ENCODE measurements at places on chromosomes 4 and X. TPM values are rescaled to one million over a fixed set of nuclear protein-coding genes. Genes with fewer than 3 reads are reported as not detected.

PDE5A gene
- 41.9 TPM for total RNA-seq

GRCh38 chr4:87073199-87074120, 138.6 kb downstream of the AFF1 start:
- no peak for DNase-seq

DNA sequence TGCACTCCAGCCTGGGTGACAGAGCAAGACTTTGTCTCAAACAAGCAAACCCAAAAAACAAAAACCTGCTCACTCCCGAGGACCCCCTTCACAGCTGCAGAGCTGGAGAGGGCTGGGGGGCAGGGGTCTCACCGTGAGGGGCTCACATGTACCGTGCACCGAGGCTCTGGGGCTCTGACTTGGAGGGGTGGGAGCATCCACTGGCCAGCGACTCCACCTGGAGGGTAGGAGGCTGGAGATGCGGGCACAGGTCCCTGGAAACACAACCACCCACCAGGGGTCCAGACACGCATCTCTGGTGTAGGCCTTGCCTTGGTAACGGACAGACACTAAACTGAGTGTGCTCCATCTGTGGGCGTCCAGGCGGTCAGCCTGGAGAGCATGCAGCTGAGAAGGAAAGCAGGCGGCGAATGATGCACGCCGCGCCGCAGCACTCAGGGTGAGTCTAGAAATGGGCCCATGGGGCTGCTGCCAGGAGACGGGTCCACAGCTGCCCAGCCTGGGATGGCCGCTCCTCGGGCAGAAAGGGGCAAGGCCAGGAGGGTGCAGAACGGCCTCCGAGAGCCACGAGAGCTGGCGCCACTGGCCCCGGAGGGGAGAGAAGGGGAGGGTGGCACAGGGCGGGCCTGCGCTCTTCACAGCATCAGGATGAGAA, 26.1 kb downstream of the PPP2R3B start:
- DNase-seq, result no peak

ADAM29 gene
- not detected for total RNA-seq

DNA sequence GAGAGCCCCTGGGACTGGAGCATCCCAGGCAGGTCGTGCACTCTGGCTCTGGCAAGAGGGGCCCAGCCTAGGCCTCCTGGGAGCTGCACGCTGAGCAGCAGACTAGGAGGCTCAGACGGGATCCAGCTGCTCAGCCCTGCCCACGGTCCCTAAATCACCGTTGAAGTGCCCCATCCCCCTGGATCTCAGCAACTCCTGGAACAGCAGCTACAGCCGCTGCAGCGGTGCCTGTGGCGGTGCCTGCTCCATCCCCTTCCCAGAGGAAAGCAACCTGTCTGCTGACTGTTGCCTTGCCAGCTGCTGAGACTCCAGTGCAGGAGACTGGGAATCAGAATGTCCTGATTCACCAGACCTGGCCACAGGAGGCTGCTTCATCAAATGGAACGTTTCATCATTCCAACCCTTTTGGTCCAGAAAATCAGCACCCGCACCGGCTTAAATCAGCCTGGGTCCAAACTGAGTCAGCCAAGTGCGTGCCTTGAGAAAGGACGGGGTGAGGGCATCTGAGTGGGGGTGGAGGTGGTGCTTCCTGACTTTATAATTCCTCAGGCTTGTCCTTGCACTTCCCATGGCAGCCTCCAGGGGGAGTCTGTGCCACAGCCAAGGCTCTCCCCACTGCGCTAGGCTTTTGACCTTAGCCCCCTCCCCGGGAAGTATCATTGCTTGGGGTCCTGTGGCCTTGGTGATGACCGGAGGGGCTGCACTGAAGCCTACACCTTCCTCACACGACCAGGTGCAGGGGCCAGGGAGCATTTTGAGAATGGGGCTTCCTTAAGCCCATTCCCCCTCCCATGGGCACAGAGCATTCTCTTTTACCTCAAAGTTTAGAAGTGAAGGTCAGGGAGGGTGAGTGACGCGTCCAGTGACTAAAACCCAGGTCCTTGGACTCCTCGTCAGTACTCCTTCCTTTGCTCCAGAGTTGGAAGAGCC, 6.5 kb downstream of the ZNF185 start:
- peak; percentile 61 for DNase-seq

DNA sequence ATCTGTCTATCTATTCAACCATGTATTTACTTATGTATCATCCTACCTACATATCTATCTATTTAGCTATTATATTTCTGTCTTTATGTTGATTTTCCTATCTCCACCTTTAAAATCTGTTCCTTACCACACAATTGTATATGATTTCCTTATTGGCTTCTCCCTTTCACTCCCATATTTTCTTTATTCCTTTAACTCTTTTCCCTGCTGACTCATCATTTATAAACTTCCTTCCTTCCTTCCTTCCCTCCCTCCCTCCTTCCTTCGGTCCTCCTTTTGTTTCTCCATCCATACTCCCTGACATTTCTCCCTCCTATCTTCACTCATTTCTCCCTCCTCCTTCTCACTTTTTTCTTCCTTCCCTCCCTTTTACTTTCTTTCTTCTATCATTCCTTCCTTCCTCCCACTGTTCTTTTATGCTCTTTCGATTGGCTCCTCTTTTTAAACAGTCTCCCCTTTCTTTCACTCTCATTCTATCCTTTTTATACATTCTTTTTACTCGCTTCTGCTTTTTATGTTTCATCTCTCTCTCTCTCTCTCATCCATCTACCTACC, 100.3 kb downstream of the RBMX2 start:
- DNase-seq, result no peak

- peak; percentile 44 for DNase-seq
Measured at GRCh38 chr4:85370400-85371032, 104.4 kb upstream of the ARHGAP24 start.

DNA sequence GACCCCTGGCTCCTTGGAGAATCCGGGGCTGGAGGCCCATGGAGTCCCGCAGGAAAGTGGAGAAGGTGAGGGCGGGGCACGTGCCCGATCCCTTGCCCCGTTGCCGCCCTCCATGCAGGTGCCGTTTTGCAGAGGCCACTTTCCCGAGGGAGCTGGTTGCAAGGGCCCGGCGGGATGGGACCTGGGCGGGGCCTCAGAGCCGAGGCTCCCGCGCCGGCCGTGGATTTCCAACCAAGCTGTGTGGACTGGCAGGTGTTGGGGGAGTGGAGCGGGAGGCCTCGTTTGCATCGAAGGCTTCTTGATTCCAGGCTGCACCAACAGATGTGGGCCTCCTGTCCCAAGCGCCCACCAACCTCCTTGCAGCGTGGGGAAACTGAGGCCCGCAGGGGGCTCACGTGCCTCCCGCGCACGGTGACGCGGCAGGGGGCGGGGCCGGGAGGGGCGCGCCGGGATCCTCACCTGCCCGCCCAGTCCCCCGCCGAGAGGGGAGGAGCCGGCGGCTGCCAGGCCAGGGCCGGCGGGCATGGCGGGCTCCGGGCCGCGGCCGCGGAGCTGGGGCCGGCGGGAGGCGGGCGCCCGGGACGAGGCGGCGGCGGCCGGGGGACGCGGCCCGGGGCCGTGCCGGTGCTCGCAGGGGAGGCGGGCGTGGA, 24.9 kb downstream of the SH3BP2 start:
- peak; percentile 70 for DNase-seq

DNA sequence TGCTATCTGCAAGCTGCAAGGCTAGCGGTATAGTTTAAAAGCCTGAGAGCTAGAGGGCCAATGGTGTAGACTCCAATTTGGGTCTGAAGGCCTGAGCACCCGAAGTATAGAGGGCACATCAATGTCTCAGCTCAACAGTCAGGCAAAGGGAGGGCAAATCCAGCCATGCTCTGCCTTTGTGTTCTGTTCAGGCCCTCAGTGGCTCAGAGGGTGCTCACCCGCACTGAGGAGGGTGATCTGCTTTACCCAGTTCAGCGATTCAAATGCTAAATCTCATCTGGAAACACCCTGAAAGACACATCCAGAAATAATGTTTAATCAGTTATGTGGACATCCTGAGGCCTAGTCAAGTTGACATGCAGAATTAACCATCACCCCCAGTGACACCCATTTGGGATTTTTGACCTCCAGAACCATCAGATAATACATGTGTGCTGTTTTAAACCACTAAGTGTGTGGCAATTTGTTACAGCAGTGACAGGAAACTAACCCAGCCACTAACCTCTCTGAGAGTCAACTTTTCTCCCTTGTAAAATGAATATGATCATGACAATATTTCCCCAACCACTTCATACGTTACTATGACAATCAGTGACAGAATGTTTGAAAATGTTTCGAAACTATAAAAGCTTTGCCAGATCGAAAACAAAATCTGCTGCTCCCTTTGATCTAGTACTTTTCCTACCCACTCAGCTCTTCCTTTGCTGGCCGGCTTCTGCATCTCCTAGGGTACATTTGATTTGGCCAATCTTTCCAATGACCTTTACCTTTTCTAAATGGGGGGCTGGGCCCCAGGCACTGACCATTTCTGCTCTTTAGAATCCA, 8.4 kb upstream of the TBL1X start:
- no peak for DNase-seq

FAM9B gene
- 0.69 TPM for total RNA-seq

EPHA5 gene
- not detected for total RNA-seq

DNA sequence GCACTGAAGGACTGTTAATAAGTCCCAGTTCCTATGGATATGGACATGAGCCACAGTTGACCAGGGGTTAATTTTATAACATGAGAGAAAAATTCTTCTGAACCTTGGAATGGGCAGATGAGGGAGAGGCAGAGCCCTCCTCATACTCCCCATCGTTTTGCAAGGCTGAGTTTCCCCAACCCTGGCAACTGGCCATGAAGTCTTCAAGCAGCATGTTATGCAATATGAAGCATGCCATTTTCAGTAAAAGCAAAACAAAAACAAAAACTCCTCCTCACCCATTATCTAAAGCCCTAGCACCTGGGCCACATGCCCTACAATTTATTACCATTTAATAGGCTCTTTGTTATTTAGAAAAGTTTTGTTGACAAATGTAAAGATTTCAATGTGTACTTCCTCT, 64.5 kb downstream of the GPC4 start:
- peak; percentile 2 for DNase-seq

DNA sequence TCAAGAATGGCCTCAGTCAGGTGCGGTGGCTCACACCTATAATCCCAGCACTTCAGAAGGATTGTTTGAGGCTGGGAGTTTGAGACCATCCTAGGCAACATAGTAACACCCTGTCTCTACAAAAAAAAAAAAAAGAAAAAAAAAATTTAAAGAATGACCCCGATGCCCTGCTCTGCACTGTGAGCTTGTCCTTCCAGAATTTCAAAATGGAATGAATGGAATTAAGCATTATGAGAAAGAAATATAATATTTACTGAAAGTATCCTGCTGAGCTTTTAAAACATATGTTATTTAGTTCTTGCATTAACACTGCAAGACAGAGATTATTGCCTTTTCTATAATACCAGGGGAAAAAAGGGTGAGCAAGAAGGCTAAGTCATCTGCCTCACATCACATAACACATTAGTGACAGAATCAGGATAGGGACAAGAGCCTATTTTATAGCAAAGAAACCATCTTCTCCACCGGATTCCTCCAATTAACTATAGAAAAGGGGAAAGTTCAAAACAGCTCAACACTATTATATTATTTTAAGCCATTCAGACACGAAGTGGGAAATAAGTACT, 41.9 kb upstream of the GAB1 start:
- DNase-seq, result no peak

ZNF41 gene
- 12.2 TPM for total RNA-seq

DNA sequence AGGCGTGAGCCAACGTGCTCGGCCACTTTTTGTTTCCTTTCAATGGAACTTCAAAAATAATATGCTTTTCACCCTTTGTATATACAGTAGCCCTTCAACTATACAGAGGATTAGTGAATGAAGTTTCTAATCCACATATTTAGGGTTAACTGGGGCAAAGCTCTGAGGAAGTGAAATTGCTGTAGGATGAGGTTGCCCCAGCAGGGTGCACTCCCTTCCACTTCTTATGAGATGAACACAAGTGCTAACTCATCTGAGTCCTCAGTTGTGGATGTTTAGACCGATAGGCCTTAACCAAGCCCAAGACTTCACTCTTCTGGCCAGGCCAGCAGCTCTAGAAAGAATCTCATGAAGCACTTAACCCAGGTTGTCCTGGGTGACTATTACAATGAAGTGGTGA, 29.1 kb upstream of the CT55 start:
- no peak for DNase-seq

DNA sequence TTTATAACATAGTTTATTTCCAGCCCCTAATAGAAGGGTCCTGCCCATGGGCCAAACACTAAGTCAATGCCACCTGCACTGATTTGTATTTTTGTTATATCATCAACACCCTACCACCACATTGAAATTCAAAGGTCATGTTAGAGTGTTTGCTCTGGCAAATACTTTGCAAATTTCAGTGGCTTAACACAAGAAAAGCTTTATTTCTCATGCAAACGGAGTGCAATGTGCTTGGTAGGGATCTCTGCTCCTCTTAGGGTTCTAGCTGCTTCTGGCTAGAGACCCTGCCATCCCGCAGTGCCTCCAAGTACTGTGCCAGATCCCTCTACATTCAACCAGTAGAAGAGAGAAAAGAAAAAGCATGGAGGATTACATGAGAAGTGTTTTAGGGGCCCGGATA, 230.8 kb upstream of the TET2 start:
- no peak for DNase-seq

CENPI gene
- total RNA-seq, result 26.1 TPM

- no peak for DNase-seq
Measured at GRCh38 chr4:86319390-86319789, 40.5 kb downstream of the MAPK10 start.

- DNase-seq, result no peak
Measured at GRCh38 chr4:145521282-145521681, 39.6 kb downstream of the SMAD1 start.

GRCh38 chrX:63350465-63350877, 661 bp downstream of the SPIN4 start:
- peak; percentile 24 for DNase-seq

DNA sequence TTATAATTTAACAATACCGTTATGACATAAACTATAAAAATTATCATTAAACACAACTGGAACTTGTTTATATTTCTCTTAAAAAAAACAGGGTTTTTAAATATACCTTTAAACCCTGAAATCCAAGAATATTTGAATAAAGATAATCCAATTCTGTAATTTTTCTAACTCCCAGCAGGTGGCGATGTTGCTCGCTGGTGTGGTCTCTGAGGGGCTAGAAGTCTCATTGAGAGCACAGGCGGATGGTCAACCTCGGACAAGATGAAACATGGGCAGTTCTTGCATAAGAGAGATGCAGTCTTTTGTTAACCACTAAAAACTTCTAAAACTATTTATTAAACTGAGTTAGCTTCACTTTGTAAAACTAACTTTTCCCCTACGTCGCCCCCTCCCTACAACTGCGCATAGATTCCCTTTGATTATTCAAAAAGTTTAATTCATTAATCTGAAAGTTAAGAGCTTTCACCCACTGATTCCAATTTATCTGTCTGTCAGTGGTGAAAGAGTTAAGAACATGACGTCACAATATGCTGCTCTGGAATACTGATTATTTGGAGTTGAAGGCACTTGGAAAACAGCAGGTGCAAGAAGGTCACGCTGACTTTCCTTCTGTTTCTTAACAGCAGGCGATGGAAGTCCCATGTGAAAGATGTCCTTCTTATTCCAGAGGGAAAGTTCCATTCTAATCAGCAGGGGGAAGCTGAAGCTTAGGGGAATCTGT, 29.5 kb downstream of the DMP1 start:
- peak; percentile 31 for DNase-seq

GRCh38 chr4:58507079-58507478, 1396.9 kb upstream of the IGFBP7 start:
- DNase-seq, result no peak

GRCh38 chr4:55446578-55446922, 50.8 kb downstream of the TMEM165 start:
- DNase-seq, result no peak

GRCh38 chrX:143635915-143636314, at the start of gene SLITRK4:
SLITRK4 (minus strand) TSS chrX:143636101; CDS start chrX:143631108, 4,993 bp downstream.
- no peak for DNase-seq
